Left ventricle myocardium inferior (tissue), 1 donor: ENCODE measurements at places on chromosomes 5 and 9.

DNA sequence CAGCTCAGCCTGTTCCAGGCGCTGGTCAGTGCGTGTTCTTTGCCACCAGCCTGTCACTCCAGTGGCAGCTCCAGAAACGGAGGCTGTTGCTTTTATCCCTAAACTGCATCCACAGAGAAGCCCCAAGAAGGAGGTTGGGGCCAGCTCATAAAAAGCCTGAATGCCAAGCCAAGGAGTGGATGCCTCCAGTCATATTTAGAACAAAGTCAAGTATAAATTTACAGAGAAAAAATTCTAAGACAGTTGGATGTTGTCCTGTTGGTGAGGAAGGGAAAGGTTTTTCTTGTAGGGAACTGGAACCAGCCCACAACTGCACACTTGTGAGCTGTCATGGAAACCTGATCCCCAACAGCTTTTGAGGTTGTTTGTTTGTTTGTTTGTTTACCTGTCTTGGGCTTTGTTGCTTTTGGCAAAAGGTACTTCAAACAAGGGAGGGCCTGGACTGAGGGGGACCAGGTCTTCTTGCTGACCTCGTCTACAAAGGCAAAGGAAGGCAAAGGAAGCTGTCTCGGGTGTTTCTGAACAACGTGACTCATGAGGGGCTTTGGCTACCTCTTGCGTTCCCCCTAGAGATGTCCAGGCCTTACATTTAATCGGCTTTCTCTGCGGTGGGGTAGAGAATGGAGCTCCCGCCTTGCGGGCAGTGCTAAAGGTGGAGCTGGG lies 36.7 kb downstream of the OLFML2A start:
- DNase-seq, result no peak

DNA sequence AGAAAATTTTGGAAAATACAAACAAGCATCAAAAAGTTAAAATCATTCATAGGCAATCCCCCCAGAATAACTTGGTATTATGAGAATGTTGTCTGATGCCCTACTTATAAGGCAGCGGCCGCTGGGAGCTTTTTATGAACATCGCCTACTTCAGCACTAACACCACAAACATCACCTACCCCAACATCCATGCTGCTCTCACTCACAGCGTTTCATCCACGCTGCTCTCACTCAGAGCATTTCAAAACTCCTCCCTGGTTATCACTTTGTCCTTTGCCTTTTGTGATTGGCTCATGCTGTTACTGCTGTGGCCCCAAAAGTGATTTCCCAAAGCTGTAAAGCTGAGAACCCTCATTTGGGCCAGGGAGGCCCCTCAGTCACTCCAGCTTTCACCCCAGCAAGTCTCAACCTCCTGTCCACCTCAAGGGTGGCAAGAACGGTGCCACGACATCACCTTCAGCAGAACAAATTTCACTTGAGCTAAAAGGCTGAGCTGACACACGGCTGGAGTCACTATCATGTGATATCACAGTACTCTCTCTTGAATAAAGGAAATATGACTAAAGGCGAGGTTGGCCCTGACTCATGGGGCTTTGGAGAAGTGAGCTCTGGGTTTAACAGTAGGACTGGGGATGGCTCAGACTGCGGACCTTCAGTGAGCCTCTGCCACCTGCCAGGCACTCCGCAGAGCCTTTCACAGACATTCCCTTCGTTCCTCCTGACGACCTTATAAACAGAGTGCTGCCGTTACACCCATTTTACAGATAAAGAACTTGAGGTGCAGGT lies 25.2 kb downstream of the SHC3 start:
- DNase-seq, result no peak

DNA sequence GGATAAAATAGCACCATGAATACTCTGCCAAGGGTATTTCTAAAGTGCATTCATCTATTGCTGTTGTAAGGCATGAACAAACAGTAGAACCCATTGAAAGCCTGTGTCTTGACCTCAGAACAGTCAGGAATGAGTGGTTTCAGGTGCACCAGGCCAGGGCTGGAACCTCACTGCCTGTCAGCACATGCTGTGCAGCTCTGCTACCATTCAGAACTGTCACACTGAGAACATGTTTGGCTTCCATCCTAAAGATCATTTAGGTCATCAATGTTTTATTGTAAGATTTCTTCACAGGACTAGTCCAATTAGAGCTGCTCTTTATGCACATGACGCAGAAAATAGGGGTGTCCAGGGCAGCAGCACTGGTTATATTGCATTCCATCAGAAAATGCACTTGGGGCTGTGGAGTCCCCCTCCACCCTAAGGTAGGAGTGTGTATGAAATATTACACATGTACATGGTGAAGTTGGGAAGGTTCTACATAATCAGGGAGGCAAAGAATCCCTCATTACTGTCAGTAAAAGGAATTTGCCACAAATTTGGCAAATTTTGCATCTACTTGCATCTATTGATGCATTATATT lies 408.0 kb downstream of the CTNND2 start:
- DNase-seq, result no peak

GRCh38 chr9:135612437-135612836 lies 26.9 kb downstream of the GLT6D1 start:
- no peak for DNase-seq

DNA sequence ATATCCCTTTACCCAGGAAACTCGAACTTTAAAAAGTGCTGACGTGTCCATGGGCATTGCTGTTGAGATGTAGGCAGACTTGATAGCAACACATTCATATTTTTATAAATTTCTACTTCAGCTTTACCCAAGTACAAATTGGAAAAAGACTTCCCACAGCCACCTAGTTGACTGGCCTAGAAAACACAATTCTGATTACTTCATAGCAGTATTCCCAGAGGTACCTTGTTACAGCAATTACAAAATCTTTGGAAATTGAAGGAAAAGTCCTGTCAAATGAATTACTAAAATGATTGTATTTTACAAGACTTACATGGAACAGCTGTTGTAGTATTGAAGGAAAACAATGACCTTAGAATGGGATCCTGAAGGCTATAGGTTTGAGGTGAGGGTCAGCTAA lies 130.7 kb upstream of the NREP start:
- no peak for DNase-seq

DNA sequence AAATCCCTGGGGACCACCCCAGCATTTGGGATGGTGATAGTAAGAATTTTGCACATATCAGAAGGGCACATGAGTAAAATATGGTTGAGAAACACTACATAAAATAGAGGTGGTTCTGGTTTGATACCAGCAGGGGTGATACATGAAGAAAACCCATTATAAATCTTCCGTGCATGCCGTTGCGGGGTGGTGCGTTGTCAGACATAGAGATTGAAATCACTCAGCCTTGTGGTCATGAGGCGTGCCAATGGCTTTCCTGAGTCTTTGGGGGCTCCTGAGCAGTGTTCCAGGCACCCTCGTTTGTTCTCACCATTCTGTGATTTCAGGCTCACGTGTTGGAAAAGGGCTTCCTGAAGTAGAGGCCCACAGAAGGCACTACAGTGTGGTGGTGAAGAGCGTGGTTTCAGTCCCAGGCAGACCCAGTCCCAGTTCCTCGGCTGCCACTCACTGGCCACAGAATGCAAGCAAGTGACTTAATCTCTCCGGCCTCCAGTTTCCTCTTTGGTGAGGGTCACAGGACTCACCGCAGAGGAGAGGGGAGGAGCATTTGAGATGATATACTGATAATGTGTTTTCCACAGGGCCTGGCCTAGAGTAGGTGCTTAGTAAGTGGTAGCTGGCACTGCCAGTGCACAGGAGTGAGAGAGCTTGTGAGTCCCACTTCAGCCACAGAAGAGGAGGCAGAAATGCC lies 20.5 kb upstream of the GLRX start:
- DNase-seq, result peak; percentile 59

- DNase-seq, result no peak
Measured at GRCh38 chr5:149203921-149204441, 62.7 kb downstream of the ABLIM3 start.

DNA sequence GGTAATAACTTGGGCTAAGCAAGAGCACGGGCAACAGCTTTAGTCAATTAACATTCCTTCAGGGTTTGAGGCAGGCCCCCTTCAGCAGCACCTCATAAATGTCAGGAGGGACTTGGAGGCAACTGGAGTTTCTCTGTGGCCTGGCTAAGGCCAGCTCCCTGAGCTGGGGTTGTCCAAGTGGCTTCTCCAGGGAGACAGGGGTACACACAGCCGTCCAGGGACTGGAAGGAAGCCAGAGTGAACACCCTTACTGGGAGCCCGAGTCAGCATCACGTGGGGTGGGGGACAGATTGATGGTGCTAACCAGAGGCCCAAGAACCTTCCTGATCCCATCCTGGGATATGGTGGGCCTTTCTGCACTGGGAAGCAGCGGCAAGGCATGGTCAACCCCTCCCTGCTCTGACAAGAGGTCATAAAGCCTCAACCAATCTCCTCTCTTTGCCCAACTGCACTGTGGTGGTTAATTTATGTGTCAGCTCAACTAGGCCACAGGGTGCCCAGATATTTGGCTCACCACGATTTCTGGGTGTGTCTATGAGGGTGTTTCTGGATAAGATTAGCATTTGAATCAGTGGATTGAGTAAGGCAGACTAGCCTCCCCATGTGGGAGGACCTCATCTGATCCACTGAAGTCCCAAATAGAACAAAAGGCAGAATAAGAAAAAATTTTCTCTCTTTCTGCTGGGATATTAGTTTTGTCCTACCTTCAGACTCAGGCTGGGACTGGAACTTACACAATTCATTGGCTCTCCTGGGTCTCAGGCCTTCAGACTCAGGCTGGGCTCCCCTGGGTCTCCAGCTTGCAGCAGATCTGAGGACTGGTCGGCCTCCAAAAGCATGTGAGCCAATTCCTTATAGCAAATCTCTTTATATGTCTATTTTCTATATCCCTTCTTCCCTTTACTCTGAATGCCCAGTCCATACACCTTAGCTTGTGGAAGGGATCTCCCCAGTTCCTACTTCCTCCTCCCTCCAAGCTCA lies 127.2 kb upstream of the LARP1 start:
- no peak for DNase-seq

DNA sequence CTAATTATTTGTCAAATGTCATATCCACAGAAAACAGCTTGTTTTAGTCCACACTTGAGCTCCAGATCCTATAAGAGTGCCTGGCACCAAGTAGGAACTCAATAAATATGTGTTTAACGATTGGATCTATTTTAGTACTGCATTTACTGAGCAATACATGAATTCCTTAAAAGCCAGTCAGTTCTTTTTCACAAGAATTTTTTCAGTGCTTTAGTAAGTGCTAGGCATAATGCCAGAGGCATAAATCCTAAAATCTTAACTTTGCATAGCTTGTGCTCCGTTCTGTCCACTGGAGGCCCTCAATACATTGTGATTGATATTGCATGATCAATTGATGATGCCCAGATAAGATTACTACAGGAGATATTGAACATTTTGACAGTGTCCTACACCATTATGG lies 67.3 kb upstream of the PCSK5 start:
- DNase-seq, result no peak

DNA sequence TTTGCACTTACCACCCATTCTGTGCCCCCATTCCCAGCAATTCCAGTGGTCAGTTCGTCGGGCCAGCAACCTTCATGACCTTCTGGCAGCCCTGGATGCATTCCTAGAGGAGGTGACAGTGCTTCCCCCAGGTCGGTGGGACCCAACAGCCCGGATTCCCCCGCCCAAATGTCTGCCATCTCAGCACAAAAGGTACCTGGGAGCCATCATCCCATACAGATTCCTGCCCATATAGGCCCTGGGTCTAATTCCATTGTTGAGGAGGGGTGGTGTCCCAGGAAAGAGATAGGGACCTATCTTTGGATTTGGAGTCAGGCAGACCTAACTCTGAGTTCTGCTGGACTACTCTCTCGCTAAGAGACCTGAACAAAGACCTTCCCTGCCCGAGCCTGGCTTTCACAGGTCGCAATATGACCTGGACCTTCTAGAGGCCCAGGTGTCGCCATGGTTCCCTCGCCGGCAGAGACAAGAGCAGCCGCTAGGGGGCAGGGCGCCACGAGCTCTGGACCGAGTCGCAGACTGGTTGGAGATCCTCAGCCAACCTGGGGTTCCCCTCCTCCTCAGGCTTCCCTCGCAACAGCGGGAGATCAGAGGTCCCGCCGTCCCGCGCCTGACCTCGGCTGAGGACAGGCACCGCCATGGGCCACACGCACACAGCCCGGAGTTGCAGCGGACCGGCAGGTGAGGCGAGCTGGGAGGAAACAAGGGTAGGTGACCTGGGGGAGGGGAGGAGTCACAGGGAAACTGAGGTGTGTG lies 3.1 kb downstream of the SLC4A9 start:
- DNase-seq, result peak; percentile 72
